Stimulated activated CD4-positive, alpha-beta T cell treated with anti-CD3 and anti-CD28 coated beads, Interleukin-15, amount 100 ng/mL, for 48 hours (primary cell): ENCODE measurements at places on chromosomes 7 and 10.
A peak's percentile ranks its signal among the peaks of the same experiment; 100 is the strongest.

DNA sequence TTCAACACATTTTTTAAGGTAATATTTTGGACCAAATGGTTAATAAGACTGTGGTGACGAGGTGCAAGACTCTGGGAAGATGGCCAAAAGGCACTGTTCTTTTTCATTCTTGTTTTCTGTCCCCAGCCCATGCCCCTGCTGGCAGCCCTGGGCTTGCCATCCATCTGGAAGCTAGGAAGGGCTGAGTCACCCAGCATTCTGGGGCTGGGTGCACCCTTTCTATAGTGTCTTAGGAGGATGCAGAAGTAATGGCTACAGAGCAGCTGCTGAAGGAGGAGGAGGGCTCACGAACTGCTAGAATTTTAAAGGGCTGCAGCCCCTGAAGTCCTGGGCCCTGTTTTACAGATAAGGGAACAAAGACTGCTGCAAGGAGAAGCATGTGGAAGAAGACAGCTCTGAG lies 42.8 kb upstream of the ZNF32 start:
- no peak for DNase-seq

DNA sequence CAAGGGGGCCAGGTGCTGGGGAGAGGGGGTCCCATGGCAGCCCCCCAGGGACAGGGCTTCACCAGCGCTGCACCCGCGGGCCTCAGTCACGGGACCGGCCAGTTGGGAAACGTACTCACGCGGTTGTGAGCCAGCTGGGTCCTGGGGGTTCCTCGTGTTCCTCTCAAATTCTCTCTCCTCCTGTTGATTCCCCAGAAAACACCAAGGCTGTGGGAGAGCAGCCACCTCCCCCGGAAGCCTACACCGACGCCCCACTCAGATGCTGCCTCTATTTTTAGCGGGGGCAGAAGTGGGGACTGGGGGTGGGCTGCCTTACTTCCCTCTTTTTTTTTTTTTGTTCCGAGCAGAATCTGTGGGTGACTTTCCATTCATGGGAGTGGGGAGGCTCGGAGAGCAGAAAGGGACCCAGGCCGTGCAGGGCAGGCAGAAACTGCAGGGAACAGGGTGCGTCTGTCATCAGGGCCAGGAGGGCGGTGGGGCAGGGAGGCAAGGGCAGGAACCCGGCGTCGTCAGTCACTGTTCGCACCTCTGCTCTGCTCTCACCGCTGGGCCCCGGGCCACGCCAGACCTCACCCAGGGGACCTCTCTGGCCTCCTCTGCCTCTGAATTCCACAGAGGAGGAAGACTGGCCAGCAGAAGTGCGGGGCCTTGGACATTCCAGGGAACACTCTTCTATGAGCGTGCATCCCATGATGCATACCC lies 63.1 kb downstream of the CARD11 start:
- DNase-seq: no peak

GRCh38 chr10:123294886-123295285 lies 140.7 kb downstream of the BUB3 start:
- no peak for DNase-seq

- no peak for DNase-seq
These were observed 34.4 kb downstream of the CCDC71L start for GRCh38 chr7:106626376-106627164.

- DNase-seq: no peak
These were observed 127.7 kb downstream of the ELMO1 start for GRCh38 chr7:37320848-37321468.

GRCh38 chr7:4612939-4613841 lies 68.9 kb upstream of the FOXK1 start:
- no peak for DNase-seq

- peak; percentile 25 for DNase-seq
These were observed 82.3 kb upstream of the ADRB1 start for GRCh38 chr10:113961182-113962031.

- no peak for DNase-seq
These were observed at the start of gene RAMP3 for GRCh38 chr7:45157653-45158401. Gene RAMP3, plus strand, starts transcription at chr7:45157791. Its CDS starts 38 bp downstream, at chr7:45157829.

DNA sequence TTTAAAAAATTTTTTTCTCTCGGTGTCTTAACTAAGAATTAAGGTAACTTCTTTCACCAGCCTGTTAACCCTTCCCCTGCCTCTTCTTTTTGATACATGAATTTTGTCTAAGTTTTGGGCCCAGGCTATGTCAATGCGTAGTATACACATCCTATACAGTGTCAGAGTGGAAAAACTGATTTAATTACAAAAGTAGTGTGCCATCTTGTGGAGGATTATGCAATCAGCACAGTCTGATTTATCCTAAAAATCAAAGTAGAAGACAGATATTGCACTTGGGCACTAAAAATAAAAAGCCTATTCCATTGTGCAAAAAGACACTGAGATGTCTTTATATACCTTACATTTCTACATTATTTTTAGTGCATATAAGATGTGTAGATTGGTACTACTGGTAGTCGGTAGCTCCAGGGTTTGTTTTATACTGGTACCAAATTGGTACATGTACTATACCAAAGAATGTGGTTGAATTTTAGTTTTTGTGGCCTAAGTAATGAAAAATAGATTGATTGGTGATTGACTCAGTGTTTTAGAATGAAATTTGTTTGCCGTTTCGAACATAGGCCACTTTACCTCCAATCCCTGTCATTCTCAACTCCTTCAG lies 96.6 kb downstream of the MKLN1 start:
- DNase-seq: no peak

GRCh38 chr7:18004372-18004771 lies 23.3 kb downstream of the PRPS1L1 start:
- DNase-seq: no peak

DNA sequence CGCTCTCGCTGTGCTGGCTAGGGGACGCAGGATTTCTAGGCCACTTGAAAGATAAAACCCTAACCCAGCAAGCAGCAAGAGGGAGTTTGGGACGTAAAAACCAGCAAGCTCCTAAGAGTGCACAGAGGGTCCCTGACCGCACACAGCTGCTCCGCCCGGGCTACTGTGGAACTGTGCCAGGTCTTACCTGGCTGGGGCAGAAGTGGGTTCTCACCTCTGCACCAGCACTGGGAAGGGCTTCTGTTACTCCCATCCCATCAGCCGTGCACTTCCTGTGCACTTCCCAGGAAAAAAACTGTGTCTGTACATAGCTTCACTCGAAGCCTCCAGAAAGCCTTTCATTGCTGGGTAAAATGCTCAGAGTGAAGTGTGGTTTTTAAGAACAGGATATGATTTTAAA lies 45.9 kb upstream of the PTF1A start:
- DNase-seq: no peak

DNA sequence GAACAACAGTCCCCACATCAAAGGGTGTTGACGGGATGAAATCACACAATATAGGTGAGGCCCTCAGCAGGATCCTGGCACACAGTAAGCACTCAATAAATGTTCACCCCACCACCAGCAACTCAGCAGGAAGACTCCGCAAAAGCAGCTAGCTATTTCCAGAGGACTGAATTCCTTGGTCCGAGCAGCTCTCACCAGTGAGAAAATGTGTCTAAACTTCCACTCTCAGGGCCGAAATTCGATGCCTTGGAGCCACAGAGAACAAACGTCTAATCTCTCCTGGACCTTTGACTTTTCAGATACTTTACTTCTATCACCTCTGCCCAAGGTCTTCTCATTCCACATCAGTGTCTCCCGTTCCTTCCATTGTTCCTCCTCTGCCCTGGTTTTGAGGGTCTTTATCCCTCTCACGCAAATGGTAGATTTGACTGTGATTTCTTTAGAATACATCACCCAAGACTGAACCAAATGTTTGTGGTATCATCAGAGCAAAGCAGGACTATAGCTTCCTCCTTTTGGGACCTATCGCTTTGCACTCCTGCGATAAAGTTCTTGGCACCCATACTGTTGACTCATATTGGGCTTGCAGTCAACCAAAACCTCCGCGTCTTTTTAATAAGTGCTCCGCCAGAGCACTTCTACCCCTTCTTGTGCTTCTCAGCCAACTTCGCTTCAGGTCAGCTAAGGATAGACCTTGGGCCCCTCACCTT lies 903 bp upstream of the NT5C2 start:
- no peak for DNase-seq

- DNase-seq: no peak
These were observed 868.4 kb upstream of the C7orf33 start for GRCh38 chr7:147721962-147722830.

DNA sequence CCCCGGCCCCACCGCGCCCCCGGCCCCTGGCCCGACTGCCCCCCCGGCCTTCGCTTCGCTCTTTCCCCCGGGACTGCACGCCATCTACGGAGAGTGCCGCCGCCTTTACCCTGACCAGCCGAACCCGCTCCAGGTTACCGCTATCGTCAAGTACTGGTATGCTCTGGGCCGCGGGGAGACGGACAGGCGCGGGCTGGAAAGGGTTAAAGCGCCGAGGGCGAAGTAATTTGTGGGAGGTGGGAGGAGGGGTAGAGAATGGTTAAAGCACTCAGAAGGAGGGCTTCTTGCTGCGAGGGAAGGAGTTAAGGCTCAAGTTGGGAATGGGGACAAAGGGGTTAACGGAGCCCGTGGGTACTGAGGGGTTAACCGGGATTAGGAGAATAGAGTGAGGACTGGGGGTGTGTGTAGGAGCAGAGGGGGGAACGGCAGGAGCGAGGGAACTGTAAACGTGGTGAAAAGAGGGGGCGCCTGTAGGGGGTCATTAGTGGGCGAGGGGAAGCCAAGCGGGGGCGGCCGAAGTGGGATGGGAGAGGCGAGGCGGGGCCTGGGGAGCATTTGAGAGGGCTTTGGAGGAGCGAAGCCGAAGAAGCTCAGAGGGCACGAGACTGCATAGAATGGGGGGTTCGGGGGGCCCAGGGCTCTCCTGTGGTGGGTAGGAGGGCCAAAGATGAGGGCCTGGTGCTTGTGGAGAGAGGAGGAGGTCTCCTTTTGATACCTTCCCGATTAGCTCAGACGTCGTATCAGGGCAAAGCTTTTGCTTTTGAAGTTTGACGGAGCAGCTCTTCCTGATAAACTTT lies 605 bp downstream of the SUFU start:
- no peak for DNase-seq

DNA sequence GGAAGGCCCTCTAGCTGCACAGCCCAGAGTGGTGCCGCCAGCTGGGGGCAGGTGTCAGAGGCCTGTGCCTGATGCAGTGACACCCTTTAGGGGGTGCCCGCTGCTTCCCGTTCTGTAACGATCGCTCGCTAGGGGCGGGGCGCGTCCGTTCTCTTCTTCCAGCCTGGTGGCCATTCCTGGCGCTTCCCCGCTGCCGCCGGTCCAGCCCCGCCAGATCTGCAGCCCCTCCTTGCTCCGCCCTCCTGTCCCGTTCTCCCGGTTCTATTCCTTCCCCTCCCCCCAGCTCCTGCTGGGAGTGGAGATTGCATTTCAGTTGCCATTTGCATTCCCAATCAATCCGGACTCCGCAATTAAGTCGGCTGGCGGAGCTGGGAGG lies 39.2 kb downstream of the AGAP3 start:
- DNase-seq: no peak

- no peak for DNase-seq
These were observed 29.2 kb downstream of the PITRM1 start for GRCh38 chr10:3143366-3143765.

- DNase-seq: no peak
These were observed 576.7 kb upstream of the POT1 start for GRCh38 chr7:125506331-125506730.

DNA sequence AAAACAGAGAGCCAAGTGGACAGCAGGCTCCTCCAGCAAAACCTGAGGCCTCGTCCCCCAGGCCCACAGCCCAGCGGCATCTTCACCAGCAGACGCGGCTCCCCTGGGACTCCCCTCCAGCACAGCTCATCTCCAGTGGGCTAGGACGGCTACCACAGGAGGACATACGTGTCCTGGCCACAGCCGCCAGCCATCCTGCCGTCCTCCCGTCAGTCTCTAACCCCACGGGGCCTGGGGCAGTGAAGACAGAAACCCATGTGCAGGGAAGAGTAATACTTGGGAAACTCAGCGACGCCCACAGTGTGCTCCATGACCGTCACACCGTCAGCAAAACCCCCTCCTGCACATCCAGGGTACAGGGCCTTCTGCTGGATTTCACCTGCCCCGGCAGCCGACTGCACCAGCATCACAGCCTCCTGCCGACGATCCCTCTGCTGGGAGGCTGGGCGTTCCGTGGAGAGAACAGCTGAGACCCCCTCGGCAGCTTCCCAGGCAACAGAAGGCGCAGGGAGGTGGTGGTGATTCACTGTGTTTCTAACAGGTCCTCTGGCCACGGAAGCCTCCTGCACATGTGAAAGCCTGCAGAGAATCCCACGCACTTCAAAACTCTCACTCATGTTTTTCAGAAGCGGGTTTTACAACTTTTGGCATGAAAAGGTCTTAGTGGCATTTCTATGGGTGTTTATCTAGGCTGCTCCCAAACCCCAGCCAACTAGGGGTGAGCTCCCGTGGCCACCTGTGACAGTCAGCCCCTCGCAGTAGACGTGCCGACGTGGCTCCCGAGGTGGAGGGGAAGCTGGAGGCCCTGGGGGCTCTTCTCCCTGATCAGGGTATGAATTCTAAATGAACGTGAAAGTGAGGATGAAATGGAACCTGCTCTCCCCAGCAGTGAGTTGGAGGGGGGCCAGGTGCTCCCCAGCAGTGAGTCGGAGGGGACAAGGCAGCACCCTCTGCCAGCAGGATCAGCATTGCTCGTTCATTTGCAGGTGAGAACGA lies 513.5 kb downstream of the PTPRN2 start:
- no peak for DNase-seq

GRCh38 chr10:94631077-94631875 lies 52.3 kb upstream of the CYP2C18 start:
- no peak for DNase-seq

DNA sequence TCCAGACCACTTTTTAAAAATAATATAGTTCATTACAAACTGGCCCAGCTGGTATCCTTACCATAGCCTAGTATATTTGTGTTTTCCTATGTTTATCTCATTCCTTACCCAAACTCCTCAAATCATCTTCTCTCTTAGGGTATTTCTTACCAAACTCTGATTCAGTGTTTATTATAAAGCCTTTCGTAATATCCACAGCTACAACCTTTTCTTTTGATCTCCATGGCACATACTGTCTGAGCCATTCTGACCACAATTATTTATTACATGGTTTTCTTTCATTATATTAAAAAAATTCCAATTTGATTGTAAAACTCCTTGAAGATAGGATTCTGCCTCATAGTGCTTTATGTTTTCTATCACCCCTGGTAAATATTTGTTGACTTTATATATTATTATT lies 94.2 kb downstream of the LRMDA start:
- no peak for DNase-seq

DNA sequence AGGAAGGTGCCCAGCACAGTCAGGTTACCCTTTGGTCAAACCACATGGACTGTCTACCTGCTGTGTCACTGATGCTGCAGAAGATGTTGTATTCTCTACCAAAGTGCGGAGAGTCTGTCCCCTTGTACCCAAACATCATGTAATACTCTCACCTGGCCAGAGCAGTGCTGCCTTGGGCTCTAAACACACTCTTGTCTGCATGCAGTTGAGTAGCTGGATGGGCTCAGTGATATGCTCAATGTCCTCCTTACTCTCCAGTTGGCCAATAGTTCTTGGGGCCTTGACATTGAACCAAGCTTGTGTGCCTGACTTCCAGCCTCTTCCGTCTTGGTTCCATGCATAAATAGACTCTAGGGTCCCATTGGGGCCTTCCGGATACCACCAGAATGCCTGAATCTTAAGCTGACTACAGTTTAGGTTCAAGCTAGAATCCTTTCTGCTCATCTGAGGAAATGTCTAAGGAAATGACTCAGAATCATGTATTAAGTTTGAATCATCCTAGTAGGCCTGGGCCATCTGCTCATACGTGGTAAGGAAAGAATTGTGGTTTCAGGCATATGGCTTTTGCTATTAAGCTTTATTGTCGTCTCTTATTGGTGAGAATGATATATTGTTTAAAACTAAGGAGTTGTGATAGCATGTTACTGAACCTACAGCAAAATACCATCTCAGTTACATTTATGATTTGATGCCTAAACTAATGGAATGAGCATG lies 118.0 kb downstream of the OTUD1 start:
- DNase-seq: no peak
